Breast epithelium (tissue), 4 donors: ENCODE measurements at places on chromosomes 4 and X.

DNA sequence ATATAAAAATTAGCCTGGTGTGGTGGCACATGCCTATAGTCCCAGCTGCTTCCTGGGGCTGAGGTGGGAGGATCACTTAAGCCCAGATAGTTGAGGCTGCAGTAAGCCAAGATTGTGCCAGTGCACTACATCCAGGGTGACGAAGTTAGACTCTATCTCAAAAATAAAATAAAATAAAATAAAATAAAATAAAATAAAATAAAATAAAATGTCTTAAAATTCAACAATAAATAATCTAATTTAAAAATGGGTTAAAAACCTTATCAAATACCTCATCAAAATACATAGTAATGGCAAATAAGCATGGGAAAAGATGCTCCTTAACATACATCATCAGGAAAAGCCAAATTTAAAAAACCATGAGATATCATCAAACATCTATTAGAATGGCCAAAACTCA, 760.2 kb upstream of the AGA start:
- no peak for DNase-seq

GRCh38 chr4:168920441-168921065, 89.5 kb downstream of the CBR4 start:
- DNase-seq, result no peak

- DNase-seq, result no peak
These were observed 77.9 kb downstream of the BTC start for GRCh38 chr4:74716436-74716765.

- peak; percentile 52 for DNase-seq
These were observed 5.6 kb upstream of the CT47C1 start for GRCh38 chrX:119067023-119067739.

DNA sequence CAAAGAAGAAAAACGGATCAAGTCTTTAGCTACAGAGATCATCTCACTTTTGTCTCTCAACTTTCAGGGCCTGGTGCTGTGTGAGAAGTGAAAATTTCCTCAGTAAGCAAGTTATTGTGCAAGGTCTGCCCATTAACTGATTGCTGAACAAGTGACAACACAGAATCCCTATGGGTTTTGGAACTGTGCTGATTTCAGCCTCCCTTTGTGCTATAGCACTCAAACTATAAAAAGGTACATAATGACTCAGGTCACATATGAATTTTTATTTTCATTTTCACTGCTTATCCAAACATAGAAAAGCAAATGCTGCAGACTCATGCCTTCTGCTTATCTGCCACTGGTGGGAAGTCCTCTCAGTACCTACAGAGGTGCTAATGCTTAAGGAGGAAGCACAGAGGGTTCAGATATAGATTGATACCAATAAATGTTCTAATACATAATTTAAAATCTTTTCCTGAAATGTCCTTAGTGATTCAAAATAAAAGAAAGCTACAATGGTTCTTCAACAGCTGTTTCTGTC, 576.2 kb upstream of the CT83 start:
- no peak for DNase-seq

- DNase-seq, result no peak
These were observed 439.8 kb upstream of the NR3C2 start for GRCh38 chr4:148881860-148882643.

GRCh38 chr4:184007891-184008290, 102.8 kb downstream of the STOX2 start:
- no peak for DNase-seq

DNA sequence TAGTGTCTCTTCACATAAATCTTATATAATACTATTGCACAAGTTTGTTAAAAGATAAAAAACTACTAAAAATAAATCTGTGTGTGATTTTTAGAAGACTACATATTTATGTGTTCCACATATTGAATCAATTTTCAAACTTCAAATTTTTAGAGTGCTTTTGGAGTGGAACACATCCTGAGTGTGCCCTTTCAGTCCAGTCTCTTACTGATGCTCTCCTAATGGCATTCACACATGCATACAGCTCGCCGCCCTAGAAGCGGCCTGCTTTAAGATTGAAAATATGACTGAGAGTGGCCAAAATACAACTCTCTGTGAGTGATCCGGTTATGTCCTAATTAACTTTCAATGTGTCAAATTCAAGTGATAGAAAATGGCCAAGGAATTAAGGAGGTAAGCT, 628.8 kb downstream of the ANKRD50 start:
- DNase-seq, result no peak

GRCh38 chr4:99088023-99088449, 552 bp downstream of the ADH5 start:
- peak; percentile 80 for DNase-seq

GRCh38 chr4:3857269-3857926, 91.2 kb downstream of the ADRA2C start:
- DNase-seq, result no peak

DNA sequence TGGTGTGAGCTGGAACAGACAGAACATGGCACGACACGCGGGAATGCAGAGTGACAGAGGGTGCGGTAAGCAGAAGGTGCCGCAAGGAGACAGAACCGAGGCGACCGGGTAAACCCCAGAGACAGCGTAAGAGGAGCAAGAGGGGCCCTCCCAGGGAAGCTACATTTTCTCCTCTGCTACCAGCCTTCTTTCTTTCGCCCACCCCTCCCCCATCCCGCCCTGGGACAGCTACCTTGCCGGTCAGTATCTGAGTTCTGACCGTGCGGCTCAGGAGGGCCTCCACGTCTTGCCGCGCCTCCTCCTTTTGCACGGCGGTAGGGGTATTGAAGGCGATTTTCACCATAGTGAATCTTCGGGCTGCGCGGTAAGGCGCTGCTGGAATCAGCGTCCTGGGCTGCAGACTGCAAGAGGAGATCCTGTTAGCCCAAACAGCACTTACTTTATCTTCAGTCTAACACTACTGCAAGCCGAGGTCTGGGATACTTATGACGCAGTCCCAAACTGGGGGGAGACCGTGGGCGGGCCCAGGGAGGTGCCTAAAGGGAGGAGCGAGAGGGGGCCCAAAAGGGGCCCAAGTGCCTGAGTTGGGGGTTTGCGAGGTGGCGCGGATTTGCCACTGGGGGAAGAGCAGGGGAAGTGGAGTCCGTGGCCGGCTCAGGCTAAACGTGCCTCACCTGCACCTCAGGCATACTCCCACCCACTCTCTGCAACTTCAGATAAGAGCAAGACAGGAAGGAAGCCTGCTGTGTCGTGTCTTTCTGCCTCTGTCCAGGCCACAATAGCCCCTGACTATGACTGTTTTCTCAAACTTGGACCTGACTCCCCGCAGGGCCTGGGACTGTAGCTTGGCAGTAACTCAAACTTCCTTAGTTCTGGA, at the start of gene ITM2A:
Gene ITM2A, minus strand, starts transcription at position 462 of the 877 bp plus-strand sequence. Its CDS starts 119 bp downstream, at position 343.
- peak; percentile 49 for DNase-seq

DNA sequence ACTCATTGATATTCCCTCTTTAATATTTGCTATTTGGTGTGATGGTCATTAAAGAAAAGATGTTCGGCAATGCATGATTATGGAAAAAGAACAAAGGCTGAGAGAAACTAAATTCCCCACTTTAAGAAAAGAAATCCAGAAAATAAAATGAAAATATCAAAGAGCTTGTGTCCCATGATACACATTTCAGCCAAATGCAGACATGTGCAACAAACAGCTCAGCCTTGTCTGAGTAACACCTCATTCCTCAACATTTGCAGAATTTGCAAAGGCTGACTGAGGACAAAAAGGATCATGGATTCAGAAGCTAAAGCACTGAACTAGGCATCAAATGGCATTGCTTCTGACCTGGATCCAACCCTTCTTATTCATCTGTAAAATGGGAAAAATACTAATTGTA, 281.0 kb downstream of the RAB28 start:
- DNase-seq, result no peak
